ENCODE measurements at places on chromosomes 6 and 20.

GRCh38 chr6:158777510-158777909 lies 41.7 kb downstream of the EZR start:
- DNase-seq: no peak

GRCh38 chr20:1587781-1588532 lies 30.5 kb upstream of the SIRPD start:
- no peak for DNase-seq

- no peak for DNase-seq
Observed at GRCh38 chr6:138592749-138593123, 93.4 kb upstream of the NHSL1 start.

GRCh38 chr6:44665683-44666082 lies 278.2 kb downstream of the CDC5L start:
- DNase-seq: no peak

DNA sequence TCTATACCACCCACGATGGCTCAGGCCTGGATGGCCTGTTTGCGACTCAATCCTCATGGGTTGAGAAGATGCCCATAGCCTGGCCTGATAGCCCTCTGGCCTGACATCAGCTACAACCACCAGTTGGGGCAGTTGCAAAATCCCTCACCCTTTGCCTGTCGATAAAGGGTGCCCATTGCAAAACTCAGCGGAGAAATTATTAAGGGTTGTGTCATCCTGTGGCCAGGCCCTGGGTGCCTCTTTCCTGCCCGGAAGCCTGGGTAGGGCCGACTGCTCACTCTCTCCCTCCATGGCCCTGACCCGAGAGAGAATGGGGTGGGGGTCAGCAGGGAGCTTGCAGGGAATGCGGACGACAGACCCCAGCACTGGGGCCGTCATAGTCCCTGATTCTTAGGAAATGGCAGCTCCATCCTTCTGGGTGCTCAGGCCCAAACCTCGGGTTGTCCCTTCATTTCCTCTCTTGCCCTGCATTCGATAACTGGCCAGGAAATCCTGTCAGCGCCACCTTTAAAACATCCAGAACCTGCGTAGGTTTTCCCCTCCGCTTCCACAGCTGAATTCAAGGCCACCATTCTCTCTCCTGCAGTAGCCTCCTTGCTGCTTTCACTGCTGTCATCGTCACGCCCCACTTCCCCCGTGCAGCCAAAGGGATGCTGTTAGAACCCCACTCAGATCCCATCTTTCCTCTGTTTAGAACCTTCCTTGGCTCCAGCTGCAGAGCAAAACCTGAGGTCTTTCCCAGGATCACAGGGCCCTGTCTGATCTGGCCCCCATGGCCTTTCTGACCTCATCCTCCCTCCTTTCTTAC lies 31.1 kb downstream of the CEBPB start:
- no peak for DNase-seq

GRCh38 chr6:22067671-22068070 lies 229.2 kb downstream of the PRL start:
- DNase-seq: no peak

DNA sequence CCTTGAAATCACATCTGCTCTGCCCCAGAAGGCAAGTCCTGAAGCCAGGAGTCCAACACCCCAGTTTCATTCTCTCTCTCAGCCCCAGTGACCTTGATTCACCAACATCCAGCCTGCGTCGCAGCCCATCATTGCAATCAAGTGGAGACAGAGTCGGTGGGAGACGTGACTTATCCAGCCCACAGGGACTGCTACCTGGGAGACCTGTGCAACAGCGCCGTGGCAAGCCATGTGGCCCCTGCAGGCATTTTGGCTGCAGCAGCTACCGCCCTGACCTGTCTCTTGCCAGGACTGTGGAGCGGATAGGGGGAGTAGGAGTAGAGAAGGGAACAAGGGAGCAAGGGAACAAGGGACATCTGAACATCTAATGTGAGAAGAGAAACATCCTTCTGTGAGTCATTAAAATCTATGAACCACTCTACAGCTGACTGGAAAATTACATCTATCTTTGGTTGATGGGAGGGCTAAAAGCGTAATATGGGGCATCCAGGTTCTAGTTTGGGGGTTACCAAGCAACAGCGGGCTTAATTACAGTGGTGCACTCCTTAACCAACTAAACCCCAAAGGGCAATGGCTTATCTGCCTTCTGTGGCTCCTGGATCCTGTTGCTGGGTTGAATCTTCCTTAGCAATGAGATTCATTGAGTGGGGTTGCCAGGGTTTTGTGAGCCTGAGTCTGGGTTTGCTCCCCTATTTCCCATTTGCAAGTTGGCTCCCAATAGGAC lies 2.5 kb downstream of the LY6G6D start:
- no peak for DNase-seq

All from vagina (tissue), 2 donors.